ENCODE measurements at places on chromosomes 5 and 9.

GRCh38 chr5:38078161-38078560 is 180.2 kb upstream of the EGFLAM start:
- DNase-seq: no peak

DNA sequence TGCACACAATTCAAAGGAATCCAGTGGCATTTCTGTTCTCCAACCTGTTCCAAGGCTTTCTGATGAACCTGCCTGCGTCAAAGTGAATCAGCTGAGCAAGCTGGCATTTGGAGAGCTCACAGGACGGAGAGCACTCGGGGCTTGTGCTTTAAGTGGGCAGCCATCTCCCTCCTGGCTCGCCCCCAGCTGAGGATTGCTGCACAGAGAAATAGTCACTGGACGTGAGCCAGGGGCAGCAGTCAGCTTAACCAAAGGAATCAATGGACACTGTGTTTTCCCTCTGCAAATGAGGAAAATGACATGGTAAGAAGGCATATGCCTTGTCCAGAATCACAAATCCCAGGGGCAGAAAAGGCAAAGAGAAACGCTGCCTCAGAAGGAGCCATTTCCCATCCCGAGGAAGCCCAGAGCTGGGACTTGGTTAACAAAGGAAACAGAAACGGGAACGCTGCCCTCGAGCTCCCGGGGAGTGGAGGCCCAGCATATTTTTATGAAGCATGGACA is 299.4 kb downstream of the ZSWIM6 start:
- no peak for DNase-seq

GRCh38 chr5:171743436-171744076 is 42.1 kb upstream of the SMIM23 start:
- no peak for DNase-seq

GRCh38 chr5:150206098-150206778 is 16.4 kb downstream of the SLC6A7 start:
- DNase-seq: no peak

GRCh38 chr9:135667463-135668001 is 4.4 kb downstream of the LCN9 start:
- DNase-seq: no peak

- no peak for DNase-seq
Measured at GRCh38 chr5:141866096-141866495, 12.1 kb downstream of the PCDH1 start.

DNA sequence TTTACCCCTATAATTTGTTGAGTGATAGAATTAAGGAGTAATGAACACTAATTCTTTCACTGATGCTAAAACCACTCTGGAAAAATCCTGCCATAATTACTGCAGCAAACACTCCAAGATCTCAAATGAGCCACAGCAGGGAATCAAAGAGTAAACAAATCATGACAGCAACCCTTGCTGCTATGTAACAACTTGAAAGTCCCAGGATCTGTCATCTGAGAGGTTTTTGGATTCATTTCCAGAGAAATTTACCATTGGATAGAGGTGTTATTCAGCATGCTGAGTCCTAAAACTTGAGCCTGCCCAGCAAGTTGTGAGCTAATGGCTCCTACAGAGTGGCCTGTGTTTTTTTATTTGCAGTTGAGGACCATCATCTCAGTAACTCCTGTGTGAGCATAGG is 59.2 kb downstream of the PRLR start:
- no peak for DNase-seq

- no peak for DNase-seq
Measured at GRCh38 chr5:83099445-83099844, 22.1 kb downstream of the XRCC4 start.

DNA sequence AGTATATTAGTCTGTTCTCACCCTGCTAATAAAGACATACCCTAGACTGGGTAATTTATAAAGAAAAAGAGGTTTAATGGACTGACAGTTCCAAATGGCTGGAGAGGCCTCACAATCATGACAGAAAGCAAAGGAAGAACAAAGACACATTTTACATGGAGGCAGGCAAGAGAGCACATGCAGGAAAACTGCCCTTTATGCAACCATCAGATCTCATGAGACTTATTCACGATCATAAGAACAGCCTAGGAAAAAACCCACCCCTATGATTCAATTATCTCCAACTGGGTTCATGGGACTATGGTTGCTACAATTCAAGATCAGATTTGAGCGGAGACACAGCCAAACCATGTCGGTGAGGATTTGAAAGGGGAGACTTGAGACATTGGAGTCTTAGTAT is 252.8 kb upstream of the PPP1R2B start:
- no peak for DNase-seq

GRCh38 chr5:52767766-52768480 is 19.8 kb upstream of the ITGA1 start:
- DNase-seq: no peak

DNA sequence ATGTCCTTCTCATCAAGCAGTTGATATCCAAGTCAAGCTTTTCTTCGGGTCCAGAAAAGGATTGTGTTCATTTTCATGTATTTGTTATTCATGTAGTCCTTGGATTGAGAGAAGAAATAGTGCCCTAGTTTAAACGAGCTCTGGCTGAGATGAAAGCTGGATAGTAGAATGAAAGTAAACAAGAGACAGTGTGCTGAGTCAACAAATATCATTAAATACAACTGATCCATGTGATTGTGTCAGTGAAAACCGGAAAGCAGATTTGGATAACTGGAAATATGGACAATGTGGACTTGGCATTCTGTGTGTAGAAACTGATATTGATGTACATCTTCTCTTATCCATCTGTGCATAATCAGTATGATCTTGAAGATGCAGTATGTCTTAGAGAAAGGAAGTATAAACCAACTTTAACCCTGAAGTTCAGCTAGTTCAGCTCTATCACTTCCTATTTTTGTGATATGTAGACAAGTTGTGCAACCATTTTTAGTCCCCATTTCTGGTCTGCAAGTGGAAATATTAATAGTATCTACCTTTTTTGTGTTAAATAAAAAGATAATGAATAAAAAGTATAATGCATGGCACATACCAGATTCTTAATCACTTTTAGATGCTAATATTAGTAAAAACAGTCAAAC is 4.4 kb downstream of the MUSK start:
- no peak for DNase-seq

DNA sequence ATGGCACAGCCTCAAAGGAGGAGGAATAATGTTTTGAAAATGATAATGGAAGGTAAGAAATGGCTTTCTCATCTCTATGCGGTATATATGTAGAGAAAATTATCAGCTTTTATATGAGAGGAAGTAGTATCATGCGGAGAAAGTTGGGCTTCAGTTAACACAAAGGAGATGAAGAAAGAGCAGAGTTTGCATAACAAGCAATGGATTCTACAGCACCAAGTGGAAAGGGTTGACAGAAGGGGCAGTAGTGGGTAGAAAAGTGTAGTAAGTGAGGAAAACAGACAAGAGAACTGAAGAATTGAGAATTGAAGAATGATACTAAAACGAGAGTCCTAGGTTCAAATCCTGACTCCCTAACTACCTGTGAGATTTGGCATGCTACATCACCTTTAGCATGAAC is 51.0 kb downstream of the GNG10 start:
- no peak for DNase-seq

Measured in stimulated activated CD4-positive, alpha-beta T cell treated with anti-CD3 and anti-CD28 coated beads, Interleukin-15, amount 100 ng/mL, for 1 hour (primary cell).